ENCODE measurements at places on chromosomes 2 and 18.
A peak's percentile ranks its signal among the peaks of the same experiment; 100 is the strongest.

- peak; percentile 40 for DNase-seq
Measured at GRCh38 chr2:82795446-82795845, 1663.6 kb downstream of the SUCLG1 start.

GRCh38 chr18:46343931-46344372, 239.8 kb downstream of the HAUS1 start:
- DNase-seq, result no peak

- no peak for DNase-seq
Measured at GRCh38 chr2:132979339-132980093, 309.5 kb upstream of the LYPD1 start.

DNA sequence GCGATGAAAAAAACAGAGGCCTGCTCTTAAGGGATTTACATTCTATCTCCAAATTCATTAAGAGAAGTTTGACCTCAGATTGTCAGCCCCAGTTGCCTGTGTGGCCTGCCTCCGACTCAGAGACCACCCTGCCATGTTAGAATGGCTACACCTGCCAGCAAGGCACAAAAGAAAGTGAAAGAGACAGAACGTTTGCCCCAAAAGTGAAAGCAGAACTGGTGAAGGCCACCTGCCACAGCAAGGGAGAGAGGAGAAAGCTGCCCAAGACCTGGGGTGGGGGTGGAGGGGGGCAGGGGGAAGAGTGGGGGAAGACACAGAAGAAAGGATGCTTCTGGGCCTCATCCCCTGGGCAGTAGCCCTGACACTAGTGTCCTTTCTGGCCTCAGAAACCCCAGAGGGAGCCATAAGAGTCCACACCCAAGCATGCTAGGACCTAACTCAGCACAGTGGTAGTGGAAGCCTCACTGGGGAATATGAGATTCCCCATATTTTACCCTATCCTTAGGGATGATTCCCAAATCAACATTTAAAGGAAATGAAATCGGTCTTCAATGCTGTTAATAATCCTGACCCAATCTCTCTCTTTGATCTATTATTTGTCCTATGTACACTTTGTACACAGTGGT, 389.7 kb downstream of the TXNL1 start:
- no peak for DNase-seq

DNA sequence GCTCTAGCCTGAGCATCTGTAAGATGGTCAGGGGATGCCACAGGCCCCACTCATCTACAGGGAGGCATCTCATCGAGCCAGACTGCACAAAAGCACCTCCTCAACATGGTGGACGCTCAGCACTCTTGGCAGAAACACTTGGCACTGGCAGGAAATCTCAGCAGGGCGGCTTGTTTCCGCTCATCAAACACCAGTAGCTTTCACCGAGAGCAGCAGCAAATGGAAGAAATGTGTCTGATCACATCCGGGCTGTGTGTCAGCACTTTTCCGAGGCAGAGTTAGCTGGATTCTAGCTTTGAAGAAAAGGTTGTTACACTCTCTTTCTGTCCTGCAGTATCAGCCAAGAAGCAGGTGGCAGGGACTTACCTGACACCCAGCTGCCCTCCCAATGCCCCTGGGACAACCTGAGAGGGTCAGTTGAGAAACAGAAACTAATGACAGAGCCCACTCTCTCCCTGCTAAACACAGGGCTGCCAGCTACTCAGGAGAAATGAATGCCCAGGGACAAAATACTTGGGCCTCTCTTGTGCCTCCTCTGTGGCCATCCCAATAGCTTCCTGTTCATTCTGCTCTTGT, 68.9 kb upstream of the FZD7 start:
- no peak for DNase-seq

DNA sequence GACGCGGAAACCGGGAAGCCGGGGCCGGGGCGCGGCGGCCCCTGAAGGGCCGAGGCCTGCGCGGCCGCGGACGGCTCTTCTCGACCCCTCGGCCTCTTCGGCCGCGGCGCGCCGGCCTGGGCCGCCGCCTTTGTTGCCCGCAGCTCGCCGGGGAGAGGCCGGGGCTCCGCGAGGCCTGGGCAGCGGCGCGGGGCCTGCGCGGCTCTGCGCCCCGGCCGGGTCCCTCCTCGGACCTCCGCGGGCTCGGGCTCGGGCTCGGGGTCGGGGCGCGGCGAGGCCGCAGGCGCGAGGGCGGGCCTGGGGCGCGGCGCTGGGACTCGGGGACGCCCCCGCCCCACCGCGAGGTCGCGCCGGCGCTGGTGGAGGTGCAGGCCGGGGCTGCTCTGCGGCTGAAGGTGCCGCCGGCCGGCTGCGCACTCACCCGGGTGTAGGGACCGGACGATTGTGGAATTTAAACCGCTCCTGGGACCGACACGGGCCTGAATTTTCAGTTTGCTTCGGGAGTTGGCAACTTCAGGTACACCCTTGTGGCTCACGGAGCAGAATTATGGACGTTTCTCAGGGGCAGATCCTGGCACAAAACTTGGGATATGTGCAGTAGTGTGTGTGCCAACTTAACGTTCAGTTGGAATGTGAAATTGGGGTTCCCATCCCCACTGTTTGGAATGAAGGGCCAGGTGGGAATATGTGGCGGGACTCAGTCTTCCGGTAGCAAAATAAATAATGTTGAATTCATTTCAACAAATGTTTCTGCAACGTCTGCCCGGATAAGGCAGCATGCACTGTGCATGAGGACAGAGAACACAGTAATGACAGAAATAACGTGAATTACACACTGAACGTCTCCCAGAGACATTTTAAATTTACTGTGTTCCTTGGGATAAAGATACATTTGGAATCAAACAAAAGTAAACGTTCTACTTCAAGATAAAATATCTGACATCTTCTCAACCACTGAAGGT, 787 bp downstream of the SOCS6 start:
- DNase-seq, result no peak
